ENCODE measurements at places on chromosomes 1 and 21.
A peak's percentile ranks its signal among the peaks of the same experiment; 100 is the strongest.

GRCh38 chr1:185631843-185632242, 102.3 kb upstream of the HMCN1 start:
- no peak for DNase-seq

GRCh38 chr1:114270282-114270681, 116.6 kb upstream of the SYT6 start:
- no peak for DNase-seq

DNA sequence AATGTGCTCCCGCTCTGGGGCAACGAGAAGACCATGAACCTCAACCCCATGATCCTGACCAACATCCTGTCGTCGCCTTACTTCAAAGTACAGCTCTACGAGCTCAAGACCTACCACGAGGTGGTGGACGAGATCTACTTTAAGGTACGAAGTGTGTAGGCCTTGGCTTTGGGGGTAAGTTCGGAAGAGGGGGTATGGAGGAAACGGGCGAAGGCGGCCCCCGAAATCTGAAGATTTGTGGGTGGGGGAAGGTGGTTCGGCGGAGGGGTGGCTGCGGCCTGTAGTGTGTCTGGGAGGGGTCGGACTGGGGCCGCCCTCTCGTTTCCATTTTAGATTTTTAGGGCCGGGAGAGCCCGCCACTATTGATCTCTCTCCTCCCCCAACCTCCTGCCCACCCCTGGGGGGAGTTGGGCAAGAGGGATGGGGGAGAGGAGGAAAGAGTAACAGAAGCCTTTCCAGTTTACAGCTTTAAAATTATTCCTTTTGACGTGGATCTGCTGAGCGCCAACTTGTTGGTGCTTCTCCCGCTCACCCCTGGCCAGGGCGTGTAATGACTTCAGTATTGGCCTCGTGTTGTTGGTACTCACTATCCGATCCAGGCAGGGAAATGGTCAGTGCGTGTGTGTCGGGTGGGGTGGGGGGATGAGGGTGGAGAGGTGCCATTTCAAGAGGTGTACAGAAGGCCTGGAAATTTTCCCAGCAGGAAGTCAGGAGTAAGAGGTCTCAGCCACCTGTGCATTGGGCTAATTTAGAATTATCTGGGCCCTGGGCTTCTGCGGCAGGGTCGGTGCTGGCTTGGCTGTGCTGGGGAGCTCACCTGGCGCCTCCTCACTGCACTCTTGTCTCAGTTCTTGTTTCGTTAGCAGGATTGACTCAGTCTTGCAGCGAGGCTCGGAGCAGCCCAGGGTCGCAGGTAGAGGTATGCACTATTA, 880 bp downstream of the PRPF38B start:
- peak; percentile 76 for DNase-seq

DNA sequence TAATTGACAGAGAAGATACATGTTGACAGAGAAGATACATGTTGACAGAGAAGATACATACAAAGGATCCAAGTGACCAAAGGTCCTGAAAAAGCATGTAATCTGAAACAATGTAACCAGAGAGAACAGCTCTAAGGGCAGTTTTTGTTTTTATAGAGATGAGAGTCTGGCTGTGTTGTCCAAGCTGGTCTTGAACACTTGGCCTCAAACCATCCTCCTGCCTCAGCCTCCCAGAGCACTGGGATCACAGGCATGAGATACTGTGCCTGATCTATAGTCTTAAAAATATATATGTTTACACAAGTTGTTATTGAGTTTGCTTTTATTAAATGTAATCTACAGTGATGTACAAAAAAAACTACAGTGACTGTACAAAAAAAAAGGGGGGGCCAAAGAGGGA, 12.5 kb downstream of the MEAF6 start:
- no peak for DNase-seq

DNA sequence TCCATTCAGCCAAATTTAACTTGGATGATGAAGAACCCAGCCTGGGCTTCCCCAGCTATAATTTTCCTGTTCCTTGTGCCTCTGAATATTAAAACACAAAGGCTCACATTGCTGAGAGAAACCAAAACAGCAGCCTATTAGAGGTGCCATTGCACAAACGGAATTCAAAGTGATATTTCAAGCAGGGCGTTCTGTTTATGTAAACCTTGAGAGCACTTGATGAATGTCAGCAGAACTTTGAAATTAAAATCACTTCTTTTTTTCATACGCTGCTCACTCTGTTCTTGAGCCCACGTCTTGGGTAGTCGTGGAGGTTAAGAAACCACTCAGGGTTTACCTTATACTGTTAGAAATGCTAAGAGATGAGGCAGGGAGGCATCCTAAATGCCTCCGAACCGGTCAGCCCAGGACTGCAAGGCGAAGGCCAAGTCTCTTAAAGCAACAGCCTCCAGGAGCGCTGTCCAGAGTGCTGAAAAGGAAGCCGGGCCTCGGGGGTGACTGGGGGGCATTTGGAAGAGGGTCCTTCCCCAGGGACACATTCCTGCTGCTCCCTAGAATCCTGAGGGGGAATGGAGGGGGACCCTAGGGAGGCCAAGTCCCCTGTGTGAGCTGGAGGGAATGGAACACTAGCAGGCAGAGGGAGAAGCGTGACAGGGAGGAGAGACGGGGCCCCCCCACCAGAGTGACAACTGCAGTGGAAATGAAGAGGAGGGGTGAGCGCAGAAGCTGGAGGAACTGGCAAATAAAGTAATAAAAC, 154.8 kb upstream of the VAMP3 start:
- DNase-seq, result peak; percentile 3

DNA sequence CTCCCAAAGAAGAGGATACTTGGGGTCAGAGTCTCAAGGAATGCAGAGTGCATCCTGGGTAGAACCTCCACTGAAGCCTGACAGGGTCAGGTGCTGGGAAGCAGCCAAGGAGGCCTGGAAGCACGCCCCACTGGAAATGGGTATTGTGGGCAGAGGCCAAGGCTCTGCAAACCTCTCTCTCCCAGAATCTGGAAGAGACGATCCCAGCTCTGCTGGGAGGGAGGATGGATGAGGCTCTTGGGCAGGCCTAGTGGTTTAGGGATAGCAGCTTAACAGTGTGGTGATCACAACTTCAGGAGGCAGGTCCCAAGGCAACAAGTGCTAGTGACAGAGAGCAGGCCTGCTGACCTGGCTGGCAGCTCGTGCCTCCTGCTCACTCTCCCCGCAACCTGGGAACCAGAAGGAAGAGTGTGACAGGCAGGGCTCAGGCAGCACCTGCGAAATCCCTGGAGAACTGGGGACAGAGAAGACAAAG, 641.0 kb downstream of the PLPP3 start:
- DNase-seq, result no peak

- DNase-seq, result no peak
Observed at GRCh38 chr1:176976225-176976624, 188.3 kb downstream of the ASTN1 start.

GRCh38 chr1:221643404-221644144, 98.3 kb downstream of the DUSP10 start:
- no peak for DNase-seq

DNA sequence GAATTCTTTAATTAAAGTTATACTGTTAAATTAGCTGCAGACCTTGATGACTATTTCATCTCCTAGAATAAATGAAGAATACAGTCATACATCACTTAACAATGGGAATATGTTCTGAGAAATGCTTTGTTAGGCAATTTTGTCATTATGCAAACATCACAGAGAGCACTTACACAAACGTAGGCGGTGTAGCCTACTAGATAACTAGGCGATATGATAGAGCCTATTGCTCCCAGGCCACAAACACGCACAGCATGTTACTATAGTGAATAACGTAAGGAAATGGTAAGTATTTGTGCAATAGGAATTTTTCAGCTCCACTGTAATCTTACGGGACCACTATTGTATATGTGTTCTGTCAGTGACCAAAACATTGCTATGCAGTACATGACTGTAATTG, 37.6 kb upstream of the DESI2 start:
- no peak for DNase-seq

Measured in HS-27A (cell line).